ENCODE measurements at places on chromosomes 12 and 14.

- no peak for DNase-seq
Measured at GRCh38 chr14:100333311-100333710, 10.2 kb downstream of the SLC25A47 start.

- DNase-seq, result no peak
Measured at GRCh38 chr12:19171731-19172130, 42.2 kb downstream of the PLEKHA5 start.

GRCh38 chr12:29744365-29744764 lies 39.4 kb downstream of the TMTC1 start:
- DNase-seq, result no peak

- DNase-seq, result no peak
Measured at GRCh38 chr14:24815543-24815942, 181.6 kb upstream of the GZMB start.

GRCh38 chr14:75434138-75434889 lies 6.5 kb downstream of the JDP2 start:
- DNase-seq, result no peak

DNA sequence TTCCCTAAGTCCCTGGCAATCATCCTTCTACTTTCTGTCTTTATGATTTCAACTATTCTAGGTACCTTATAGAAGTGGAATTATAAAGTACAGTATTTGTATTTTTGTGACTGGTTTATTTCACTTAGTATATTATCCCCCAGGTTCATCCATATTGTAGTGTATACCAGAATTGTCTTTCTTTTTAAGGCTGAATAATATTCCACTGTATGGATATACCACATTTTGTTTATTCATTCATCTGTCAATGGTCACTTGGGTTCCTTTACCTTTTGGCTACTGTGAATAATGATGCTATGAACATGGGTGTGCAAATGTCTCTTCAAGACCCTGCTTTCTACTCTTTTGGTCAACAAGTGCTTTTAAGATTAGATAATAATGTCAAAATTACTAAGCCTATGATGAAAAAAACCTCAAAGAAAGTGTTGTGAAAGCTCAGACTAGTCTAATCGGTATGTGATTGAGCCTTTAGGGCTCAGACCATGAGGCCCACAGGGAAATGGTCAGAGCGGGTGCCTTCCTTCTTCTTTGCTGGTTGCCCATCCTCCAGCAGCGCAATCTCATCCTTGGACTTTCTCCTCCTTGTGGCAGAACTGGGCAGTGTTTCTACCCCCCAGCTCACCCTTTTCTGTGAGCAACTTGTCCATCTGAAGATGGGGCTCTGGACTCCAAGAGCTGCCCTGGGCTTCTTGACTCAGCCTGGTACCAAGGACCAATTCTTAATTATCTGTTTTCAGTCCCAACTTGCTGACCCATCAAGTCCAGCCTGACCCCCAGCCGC lies 105.4 kb downstream of the TTC8 start:
- DNase-seq, result no peak

DNA sequence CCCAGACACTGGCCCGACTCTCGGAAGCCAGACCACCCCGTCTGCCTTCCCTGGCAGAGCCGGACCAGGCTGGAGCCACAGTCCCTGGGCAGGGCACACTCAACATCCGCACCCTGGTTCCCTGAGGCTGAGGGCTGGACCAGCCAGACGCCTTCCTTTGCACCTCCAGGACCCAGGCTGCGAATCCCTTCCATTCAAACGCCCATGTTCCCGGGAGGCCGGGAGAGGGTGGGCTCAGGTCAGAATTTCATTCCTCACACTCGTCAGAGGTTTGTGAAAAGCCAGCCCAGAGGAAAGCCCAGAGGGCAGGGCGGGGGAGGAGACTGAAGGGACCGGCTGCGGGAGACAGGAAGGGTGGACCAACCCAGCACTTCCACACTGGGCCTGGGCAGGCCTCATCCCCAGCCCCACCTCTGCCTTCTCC lies 58.7 kb downstream of the LRRC74A start:
- no peak for DNase-seq

- DNase-seq, result no peak
Measured at GRCh38 chr12:107309020-107309419, 215.7 kb upstream of the CRY1 start.

GRCh38 chr12:113649256-113649830 lies 177.7 kb upstream of the LHX5 start:
- no peak for DNase-seq

DNA sequence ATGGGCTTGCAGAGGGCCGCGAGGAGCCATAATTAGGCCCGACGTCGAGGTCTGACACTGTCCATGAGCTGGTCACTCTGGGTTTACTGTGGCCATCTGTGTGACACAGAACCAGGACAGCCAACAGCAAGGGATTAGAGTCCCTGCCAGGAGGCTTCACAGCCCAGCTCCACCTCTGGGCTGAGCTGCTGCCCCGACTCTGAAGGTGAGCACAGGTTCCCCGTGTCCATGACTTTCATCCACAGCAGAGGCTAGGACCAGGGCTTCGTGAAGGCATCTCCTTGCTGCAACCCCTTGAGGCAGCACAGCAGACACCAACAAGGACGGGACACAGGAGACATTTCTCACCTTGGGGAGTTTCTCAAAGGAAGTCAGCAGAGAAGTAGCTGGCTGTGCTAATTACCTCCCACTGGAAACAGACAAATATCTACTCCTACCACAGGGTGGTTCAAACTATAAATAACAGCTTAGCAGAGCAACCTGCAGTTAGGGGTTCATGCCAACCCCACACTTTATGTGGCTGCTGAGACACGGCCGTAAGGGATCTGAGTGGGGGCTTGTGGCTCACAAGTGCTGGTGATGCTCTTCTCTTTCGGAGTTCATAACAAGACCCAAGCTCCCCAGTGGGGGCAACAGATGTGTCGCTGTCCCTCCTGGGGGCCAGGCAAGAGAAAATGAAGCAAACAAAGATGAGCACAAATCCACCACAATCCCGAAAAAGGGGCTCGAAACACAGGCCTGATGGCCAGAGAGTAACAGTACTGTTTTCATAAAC lies 29.2 kb downstream of the ZFYVE21 start:
- no peak for DNase-seq

DNA sequence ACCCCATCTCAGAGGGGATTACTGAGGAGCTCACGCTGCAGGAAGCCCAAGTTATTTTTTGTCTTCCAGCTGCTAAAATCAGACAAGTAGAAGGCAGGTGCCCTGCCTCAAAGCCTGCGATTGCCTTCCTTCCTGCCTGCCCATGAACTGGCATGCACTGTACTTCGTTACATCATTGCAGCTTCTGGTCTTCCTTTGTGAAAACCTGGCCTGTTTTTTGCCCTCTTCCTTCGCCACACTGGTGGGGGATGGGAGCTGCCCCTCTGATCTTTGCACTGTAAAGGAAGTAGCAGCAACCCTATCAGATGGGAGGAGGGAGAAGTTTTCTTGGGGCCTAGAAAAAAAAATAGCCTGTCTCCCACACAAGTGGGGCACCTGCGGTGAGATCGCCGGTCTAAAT lies 1098.7 kb downstream of the BCL11B start:
- DNase-seq, result peak; percentile 89

GRCh38 chr14:93859957-93860356 lies 67.2 kb upstream of the FAM181A start:
- no peak for DNase-seq

GRCh38 chr14:101557811-101558738 lies 3.2 kb upstream of the DIO3 start:
- no peak for DNase-seq

- DNase-seq, result no peak
Measured at GRCh38 chr14:99099051-99099787, 172.8 kb downstream of the BCL11B start.

DNA sequence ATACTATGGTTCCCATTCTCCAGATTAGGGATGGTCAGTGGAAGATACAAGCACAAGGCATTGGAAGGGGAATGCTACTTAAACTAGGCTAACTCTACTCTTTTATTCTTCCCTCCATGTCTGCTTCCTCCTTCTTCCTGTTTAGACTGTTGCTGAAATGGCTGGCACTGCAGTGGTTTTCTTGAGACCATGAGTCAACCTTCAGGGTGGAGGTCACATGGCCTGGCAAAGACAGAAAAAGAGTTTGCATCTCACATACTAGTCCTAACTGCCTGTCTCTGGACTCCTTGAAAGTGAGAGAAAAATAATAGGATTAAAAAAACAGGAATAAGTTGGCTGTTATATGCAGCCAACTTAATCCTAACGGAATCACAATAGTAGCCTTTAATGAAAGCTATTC lies 37.0 kb downstream of the ALDH1L2 start:
- no peak for DNase-seq

- no peak for DNase-seq
Measured at GRCh38 chr14:105333020-105333490, 18.5 kb downstream of the PACS2 start.

DNA sequence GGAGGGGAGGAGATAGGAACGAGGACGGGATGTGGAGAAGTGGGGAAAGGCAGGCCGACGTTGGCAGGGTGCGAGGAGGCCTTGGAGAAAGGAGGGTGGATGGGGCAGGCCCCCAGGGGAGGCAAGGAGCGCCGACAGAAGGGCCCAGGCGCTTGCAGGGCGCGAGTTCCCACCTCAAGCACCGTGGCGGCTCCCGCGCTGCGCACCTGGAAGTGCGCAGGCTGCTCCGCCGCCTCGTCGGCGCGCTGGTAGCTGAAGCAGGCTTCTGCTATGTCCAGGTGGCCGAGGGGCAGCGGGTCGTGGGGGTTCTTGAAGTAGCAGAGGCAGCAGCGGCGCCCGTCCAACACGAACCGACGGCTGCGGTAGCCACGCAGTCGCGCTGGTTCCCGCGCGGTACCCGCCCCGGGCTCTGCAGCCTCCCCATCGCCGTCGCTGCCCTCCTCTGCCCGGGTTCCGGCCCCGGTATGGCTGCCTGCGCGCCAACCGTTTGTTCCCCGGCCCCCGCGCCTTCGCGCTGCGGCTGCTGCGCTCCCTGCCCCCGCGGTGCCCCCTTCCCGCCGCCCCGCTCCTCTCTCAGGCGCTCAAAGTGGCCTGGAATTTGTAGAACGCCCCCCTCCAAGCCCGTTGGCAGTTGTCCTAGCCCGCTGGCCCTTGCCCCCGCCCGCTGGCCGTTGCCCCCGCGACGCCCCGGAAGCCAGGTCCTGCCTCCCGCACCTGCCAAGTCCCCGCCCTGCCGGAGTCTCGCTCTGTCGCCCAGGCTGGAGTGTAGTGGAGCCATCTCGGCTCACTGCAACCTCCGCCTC lies 1.1 kb upstream of the ACTR6 start:
- peak; percentile 83 for DNase-seq

- no peak for DNase-seq
Measured at GRCh38 chr12:25985316-25986175, 27.1 kb downstream of the RASSF8 start.

DNA sequence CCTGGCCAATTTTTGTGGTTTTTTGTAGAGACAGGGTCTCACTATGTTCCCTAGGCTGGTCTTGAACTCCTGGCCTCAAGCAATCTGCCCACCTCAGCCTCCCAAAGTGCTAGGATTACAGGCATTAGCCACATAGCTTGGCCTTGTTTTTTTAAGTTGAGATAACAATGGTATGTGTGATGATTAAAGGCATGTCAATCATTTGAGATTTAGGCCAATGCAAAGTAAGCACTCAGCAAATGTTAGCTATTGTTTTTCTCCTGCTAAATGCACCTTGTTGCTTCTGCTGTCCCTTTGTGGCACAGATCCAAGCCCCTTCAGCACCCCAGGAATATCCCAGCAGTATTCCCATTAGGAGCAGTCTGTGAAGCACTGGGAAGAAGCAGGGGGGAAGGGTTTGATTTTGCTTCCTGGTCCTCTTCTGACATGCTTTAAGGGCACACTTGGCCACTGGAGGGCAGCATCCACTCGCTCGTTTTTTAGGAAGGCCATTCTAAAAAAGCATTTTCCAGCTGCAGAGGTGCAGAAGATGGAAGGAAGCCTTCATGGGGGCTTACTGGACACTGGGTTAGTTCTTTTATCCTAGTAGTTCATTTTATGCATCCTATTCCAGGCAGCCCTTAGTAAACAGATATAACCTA lies 70.2 kb upstream of the ZFP36L1 start:
- DNase-seq, result peak; percentile 58

DNA sequence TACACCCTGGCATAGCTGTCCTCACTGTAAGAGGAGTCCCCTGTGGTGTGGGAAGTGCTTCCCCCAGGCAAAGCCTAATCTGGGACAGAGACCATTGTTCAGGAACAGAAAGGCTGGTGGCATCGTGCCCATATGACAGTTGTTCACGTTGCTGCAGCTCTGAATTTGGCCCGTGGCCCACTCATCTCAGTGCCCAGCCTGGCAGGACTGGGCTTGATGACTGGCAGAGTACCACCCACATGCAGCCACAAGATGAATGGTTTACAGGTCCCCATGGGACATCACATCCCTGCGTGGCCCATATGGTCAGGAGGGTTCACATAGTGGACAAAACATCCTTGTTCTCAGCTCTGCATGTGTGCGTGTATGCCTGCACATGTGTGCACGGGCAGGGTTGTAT lies 17.5 kb downstream of the IQSEC3 start:
- no peak for DNase-seq

DNA sequence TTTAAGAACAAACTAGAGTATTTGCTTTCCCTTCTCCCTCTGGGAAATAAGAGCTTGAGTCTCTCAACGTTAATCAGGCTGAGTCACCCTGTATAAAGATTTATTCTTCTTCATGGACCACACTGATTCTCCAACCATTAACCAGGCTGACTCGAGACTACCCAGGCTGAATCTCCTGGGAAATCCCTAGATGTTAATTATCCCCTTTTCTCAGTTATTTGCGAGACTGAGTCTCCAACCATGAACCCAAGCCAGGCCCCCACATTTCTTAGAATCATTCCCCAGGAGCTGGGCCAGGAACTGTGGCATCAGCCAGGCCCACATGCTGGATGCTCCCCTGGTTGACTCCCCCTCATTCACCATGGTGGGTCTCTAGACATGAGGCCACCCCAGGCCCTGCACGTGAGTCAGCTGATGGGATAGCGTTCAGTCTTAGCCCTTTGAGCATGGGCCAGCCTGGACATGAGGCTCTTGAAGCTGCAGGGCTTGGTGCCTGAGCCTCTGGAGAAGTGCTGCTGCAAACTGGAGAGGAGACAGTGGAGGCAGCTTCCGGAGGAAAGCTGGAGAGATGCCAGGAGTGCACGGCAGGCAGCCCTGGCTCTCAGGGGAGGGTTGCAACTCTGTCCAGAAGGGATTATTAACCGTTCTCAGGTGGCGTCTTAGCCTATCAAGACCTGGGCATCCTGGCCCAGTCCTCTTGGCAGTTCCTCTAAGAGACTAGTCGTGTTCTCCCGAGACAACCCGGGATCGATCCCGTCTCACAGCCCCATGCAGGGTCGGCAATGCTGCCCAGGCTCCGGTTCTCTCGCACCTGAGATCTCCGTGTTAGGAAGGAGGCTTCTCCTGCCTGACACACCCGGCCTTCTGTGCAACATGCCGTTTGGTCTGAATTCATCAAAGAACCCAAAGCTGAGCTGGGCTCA lies 296.6 kb downstream of the ADGRD1 start:
- DNase-seq, result no peak

DNA sequence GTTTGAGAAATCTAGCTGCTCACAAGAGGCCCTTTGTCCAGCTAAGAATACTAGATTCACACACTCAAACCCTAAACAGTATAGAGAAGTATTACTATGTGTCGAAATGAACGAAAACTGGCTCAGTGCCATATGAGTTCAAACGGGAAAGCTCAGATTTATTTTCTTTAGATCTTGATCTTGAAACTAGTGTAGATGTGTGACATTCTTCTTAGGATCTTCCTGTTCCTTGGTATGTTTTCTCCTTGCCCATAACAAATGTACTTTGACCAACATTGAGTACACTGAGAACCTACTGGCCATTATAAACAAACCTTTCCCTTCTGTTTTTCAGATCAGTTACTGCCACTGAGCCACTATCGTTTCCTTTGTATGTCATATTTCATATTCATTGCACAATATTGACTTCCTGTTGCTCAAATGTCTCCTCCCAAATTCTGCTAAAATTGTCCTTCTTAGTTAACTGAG lies 21.3 kb downstream of the MYBPC1 start:
- no peak for DNase-seq

GRCh38 chr12:52119398-52120254 lies 40.1 kb downstream of the SMIM41 start:
- peak; percentile 38 for DNase-seq

All from CD4-positive, alpha-beta T cell treated with Interleukin-4 for 1 hour (primary cell).